Muscle of arm (tissue), 14 donors: ENCODE measurements at places on chromosomes 3 and 15. TPM values are rescaled to one million over a fixed set of nuclear protein-coding genes. Genes with fewer than 3 reads are reported as not detected.
A peak's percentile ranks its signal among the peaks of the same experiment; 100 is the strongest.

- DNase-seq, result no peak
Observed at GRCh38 chr15:90562669-90563068, 32.9 kb downstream of the CRTC3 start.

DNA sequence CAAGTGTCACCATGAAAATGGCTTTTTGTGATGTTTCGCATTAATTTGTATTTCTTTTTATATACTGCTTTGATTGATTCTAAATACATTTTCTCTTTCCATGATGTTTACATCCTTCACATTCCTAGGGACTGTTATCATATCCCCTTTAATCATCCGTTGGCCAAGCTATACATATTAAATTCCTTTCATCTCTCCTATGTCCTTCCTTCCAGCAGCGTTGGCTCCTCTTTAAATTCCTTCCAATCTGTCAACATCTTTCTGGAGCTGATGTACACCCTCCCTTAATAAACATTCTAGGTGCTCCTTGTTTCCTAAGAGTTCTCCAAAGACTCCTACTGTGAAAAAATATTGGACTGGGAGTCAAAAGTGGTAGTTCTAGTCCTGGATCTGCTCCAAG lies 87.8 kb downstream of the IGF2BP2 start:
- DNase-seq, result no peak

DNA sequence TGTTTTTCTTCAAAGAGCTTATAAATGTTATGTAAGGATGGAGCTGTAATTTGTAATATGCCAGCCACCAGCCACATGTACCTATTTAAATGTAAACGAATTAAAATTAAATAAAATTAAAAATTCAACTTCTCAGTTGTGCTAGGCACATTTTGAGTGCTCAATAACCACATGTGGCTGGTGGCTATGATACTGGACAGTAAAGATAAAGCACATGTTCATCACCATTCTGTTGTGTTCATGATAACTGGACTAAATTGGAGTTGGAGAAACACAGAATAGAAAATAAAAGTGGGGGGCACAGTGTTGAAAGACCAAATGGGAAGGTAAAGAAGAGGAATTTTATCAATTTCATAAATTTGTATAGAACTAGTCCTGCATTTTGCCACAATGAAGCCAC lies 49.8 kb upstream of the DAZL start:
- no peak for DNase-seq

The MCTP2 gene
- polyA plus RNA-seq, result 0.35 TPM

The FBXO40 gene
- 3.8 TPM for polyA plus RNA-seq

GRCh38 chr3:40745381-40746106 lies 220.8 kb downstream of the ZNF621 start:
- DNase-seq, result no peak

DNA sequence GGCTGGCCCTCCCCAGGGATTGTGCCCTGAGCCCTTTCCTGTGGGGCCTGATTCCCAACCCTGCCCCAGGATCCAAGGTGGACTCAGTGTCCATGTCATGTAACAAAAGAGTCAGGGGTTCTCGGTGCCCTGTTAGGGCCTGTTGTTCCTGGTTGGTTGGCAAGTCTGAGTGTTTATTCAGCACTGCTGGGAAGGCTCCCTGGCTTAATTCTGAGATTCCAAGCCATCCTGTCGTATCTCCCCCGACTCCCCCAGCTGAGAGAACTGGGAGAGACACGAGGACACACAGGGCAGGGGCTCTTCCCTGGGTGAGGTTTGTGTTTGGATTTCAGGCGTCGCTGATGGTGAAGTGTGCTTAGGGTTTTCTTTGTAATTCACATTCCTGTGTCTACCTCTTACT lies 78.3 kb downstream of the EEFSEC start:
- DNase-seq, result no peak

DNA sequence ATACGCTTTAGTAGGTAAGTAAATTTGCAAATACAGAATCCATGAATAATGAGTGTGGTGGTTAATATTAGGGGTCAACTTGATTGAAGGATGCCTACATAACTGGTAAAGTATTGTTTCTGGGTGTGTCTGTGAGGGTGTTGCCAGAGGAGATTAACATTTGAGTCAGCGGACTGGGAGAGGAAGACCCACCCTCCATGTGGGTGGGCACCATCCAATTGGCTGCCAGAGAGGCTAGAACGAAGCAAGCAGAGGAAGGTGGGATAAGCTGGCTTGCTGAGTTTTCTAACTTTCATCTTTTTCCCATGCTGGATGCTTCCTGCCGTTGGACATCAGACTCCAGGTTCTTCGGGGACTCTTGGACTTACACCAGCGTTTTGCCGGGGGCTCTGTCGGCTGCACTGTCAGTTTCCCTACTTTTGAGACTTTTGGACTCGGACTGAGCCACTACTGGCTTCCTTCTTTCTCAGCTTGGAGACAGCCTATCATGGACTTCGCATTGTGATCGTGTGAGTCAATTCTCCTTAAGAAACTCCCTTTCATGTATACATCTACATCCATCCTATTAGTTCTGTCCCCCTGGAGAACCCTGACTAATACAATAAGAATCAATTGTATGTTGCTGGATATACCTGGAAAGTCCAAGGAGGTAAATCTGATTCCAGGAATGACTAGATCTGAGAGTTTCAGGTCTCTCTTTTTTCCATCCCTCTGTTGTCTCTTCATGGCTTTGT lies 25.8 kb upstream of the NEDD4 start:
- no peak for DNase-seq

DNA sequence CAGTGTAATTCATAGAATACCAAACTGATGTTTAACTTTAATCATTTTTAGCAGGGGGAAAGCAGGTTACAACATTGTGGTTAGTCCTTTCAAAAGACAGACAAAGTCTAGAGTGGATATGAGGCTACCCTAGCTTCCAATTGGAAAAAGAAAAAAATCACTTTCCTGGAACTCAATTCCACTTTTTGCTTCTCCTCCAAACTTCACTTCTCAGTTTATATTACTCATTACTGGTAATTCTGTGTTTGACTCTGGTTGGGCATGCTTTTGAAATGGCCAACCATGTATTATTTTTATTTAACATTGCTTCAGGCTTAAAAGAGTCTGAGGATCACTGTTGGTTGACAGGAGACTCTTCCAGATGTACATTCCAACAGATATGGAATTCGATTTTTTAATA lies 84.8 kb downstream of the RAP2B start:
- DNase-seq, result peak; percentile 45

DNA sequence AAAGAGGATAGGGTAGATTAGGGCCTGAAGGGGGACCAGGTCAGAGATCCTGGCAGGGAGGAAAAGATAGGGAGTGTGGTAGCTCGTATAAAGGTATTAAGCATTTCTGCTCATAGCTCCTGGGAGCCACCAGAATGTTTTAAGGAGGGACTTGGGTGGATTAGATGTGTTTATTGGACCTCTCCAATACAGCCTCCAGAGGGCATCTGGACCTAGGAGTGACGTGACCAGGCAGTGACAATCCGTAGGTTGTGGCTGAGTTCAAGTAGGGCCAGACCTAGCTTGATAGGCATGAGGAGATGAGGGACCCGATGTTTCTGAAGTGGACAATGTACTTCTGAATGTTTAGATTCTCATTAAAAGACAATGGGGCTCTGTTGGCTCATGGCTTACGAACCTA lies 435.2 kb downstream of the MCTP2 start:
- no peak for DNase-seq
